ENCODE measurements at places on chromosomes 3 and 15.
A peak's percentile ranks its signal among the peaks of the same experiment; 100 is the strongest.

DNA sequence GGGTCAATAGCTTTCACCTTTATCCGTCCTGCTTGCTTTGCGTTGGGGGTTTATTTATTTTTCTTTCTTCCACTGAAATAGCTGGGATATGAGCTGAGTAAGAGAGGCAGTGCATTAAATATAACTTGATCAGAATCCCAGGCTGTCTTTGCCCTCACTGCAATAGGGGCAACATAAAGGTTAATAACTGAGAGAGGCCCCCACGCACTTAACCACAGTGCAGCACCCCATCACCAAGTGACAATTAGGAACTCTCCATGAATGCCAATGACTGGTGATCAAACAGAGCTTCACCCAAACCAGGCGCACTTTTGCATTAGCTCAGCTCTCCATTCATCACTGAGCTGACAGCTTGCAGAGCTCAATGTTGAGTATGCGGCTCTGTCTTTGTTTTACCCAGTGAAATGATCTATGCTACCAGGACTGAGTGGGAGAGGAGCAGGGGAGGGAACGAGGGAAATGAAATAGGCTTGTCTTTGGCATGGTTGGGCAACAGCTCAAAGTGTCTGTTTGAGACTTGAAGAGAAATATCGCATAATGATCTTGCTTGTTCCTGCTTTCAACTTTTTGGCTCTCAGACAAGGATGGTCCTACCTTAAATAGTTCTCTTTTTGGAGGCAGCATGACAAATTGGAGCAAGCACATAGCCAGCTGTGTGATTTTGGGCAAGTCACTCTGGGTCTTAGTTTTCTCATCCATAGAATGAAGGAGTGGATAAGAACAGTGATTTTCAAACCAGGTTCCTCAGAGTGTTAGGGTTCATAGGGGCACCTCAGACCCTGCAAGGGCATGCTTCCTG, 14.5 kb upstream of the GLCE start:
- no peak for DNase-seq

DNA sequence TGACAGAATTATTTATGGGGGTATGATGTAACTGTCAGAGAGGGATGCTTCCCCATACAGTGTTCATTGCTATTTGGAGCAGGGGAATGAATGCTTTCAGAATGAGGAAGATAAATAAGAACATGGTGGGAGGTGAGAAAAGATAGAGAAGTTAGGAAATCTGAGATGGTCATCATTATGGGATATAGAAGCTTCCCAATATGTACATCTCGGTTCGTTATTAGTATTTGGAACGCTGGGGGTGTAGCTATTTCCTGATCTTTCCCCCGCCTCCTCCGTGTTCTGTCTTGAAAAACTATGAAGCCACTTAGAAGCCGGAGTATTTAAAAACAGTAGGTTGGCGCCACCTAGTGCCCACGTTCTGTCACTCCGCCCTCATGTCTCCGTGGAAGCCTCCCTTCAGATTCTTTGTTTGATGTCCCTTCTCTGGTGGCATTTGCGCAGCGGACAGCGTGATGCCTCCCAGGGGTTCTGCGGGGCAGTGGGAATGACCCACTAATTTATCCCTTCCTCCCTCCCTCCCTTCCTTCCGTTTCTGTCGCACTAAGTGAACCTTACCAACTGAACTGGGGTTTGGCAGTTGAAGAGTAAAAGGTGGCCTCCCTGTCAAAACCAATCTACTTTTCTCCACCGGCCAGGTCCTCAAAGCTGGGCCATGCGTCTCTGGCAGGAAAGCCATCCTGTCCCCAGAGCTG, 184.5 kb downstream of the FEZF2 start:
- peak; percentile 44 for DNase-seq

DNA sequence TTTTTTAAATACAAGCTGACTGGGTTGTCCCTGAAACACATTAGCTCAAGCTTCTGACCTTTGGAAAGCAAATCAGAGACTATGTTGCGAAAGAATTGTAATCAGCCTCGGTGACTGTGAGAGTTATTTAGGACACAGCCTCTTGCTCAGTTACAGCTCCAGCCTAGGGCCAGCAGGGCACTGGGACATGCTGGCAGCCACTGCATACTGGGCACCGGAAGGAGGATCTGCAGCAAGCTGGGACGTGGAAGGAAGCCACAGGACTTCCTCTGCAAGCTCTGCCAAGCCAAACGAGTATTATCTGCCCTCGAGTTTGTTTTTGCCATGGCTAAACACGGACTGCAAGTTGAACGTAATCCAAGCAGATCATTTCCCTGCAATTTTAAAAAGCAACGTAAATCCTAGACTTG, 24.4 kb upstream of the COPG1 start:
- peak; percentile 94 for DNase-seq

- no peak for DNase-seq
These were observed 96.9 kb upstream of the UBP1 start for GRCh38 chr3:33537133-33537532.

GRCh38 chr3:3586843-3587646, 212.2 kb upstream of the LRRN1 start:
- DNase-seq, result no peak

- DNase-seq, result no peak
These were observed 594.0 kb downstream of the NTRK3 start for GRCh38 chr15:87662575-87662974.

- DNase-seq, result peak; percentile 91
These were observed 13.4 kb upstream of the LEKR1 start for GRCh38 chr3:156812521-156813335.

DNA sequence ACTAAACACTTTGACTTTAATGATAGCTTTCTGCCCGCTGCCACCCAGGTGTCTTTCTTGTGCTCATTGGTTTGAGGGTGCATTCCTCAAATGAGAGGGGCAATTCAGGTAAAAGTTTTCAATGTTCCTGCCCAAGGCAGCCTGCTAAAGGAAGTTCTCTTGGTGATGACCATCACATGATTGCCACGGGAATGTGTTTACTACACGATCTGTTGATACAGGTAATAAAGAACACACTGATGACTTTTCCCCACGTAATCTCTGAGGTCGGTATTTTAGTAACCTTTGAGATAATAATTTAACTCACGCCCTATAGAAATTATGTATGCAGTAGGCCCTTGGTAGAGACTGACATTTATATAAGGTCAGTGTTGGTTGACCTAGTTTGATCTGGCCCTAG, 39.3 kb downstream of the FNDC3B start:
- DNase-seq, result no peak

GRCh38 chr15:74317820-74318375, 49.5 kb downstream of the CYP11A1 start:
- peak; percentile 89 for DNase-seq

DNA sequence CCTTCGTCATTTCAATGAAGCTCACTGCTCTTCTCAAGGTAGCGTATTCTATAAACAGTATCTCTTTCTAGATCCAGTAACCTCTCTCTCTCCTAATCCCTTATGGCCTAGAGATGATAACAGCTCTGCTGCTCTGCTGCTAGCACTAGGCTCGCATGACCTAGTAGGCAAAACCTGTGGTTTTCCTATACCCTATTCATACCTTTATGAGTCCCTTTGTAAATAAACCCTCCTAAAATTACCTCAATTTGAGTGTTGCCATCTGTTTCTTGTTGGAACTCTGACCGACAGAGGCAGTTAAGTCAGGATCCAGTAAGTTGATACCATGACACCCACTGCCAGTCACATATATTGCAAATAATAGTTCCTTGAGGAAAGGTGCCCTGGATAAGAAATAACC, 7.3 kb downstream of the CCDC14 start:
- no peak for DNase-seq

- DNase-seq, result peak; percentile 71
These were observed 879 bp upstream of the EIF5A2 start for GRCh38 chr3:170909129-170909903.

- DNase-seq, result no peak
These were observed 110.2 kb downstream of the ADCY5 start for GRCh38 chr3:123338620-123339061.

- no peak for DNase-seq
These were observed 691 bp downstream of the SENP7 start for GRCh38 chr3:101512396-101512645.

GRCh38 chr15:36605604-36606263, 26.3 kb downstream of the CDIN1 start:
- DNase-seq, result no peak

GRCh38 chr3:2372306-2372705, 273.6 kb downstream of the CNTN4 start:
- no peak for DNase-seq

- no peak for DNase-seq
These were observed 25.6 kb downstream of the WWTR1 start for GRCh38 chr3:149632225-149632624.

DNA sequence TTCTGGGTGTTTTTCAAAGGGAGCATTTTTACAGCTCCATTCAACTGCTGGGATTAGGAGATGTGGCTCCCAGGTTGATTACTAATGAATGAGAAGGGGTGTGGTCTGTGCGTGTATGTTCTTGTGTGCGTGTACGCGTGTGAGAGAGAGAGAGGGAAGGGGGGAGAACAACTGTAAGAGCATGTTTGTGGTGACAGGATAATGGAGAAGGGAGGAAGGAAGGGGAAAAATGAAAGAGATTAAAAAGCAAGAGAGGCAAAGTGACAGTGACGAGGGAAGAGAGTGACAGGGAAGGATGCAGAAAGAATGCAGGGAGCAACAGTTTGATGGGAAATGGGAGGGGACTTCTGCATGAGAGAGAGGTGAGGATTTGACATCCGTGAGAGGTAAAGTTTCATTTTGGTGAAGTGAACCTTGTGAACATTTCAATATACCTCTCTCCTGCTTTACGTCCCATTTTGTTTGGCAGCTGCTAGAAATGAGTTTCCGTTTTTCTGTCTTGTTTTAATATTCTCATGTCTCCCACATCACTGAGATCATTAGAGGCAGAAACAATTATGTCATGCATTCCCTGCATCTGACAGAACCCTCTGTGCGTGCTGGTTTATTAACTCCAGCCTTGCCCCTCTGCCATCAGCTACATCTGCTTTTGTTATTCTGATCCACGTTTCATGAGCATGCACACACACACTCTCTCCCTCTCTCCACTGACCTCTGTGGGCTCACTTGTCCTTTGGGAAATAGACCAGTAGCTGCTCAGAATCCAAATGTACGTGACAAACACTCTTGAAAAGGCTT, 161.6 kb downstream of the GAP43 start:
- peak; percentile 46 for DNase-seq

- no peak for DNase-seq
These were observed 114.5 kb upstream of the ARPP21 start for GRCh38 chr3:35524856-35525255.

GRCh38 chr15:101675015-101675414, 22.8 kb upstream of the TM2D3 start:
- DNase-seq, result peak; percentile 26

GRCh38 chr15:62934236-62934971, 108.1 kb upstream of the TPM1 start:
- no peak for DNase-seq

- no peak for DNase-seq
These were observed 477.7 kb upstream of the ZNF385D start for GRCh38 chr3:22228705-22229104.

GRCh38 chr15:81948751-81949150, 97.1 kb downstream of the MEX3B start:
- peak; percentile 72 for DNase-seq

DNA sequence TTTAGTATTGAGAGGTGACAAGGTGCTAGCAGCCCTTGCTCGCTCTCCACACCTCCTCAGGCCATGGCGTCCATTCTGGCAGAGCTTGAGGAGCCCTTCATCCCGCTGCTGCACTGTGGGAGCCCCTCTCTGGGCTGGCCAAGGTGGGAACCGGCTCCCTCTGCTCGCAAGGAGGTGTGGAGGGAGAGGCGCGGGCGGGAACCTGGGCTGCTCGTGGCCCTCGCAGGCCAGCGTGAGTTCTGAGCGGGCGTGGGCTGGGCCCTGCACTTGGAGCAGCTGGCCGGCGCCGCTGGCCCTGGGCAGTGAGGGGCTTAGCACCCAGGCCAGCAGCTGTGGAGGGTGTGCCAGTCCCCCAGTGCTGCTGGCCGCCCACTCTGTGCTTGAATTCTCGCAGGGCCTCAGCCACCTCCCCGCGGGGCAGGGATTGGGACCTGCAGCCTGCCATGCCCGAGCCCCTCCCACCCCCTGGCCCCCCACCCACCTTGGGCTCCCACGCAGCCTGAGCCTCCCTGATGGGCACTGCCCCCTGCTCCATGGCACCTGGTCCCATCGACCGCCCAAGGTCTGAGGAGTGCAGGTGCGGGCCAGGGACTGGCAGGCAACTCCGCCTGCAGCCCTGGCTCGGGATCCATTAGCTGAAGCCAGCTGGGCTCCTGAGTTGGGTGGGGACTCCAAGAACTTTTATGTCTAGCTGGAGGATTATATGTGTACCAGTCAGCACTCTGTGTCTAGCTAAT, 785.2 kb downstream of the DIPK2A start:
- no peak for DNase-seq

DNA sequence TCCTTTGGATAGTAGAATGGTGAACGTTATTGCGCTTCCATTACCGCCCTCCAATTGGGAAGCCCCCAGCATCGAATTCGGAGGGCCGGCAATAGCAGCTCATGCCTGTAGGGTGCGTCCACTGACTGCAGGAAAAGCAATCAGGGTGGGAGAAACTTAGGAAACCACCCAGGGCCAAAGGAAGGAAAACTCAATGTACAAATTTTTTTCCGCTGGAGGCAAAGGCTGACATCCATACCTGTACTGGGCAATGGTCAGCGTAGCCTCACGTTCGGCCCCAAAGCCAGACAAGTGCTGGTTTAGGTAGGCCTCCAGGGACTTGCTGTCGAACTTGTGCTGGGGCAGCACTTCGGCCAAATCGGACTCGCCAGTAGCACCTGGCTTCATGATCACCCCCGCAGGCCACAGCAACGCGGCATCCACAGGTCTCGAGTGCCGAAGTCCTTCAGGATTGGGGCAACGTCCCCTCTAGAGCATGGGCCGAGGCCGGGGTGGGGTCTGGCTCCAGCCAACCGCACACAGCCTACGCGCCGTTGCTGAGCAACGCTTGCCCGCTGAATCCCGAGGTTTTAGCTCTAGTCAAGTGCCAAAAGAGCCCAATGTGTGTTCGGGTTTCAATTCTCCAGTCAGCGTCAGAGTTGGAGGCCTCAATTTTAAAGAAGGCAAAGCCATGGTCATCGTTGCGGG, at the start of gene ACAD11:
TSS of gene ACAD11 (minus strand) at position 445 of the 687 bp plus-strand sequence. CDS start at position 387, 58 bp downstream.
- peak; percentile 61 for DNase-seq

- no peak for DNase-seq
These were observed 138.1 kb downstream of the CNTN6 start for GRCh38 chr3:1230920-1231319.

GRCh38 chr3:61663356-61664104, 102.2 kb downstream of the PTPRG start:
- DNase-seq, result no peak

- DNase-seq, result no peak
These were observed 584 bp downstream of the RPS17 start for GRCh38 chr15:82539691-82540054.

- DNase-seq, result no peak
These were observed 8.8 kb downstream of the NUP210 start for GRCh38 chr3:13411186-13411860.

DNA sequence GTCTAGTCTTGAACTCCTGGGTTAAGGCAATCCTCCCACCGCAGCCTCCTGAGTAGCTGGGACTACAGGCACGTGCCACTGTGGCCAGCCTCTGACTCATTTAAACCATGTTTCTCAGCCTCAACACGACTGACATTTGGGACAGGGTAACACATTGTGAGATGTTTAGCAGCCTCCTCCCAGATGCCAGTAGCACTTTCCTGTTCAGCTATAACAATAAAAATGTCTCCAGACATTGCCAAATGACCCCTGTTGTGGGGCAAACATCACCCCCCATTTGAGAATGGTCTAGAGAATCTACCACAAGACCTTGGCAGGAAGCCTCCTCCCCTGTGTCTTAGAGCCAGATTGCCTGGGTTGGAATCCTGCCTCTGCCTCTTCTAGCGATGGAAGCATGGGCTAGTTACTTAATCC, 8.4 kb downstream of the TMEM40 start:
- DNase-seq, result peak; percentile 89
